ENCODE measurements at places on chromosomes 3 and 15. TPM values are rescaled to one million over a fixed set of nuclear protein-coding genes. Genes with fewer than 3 reads are reported as not detected.

DNA sequence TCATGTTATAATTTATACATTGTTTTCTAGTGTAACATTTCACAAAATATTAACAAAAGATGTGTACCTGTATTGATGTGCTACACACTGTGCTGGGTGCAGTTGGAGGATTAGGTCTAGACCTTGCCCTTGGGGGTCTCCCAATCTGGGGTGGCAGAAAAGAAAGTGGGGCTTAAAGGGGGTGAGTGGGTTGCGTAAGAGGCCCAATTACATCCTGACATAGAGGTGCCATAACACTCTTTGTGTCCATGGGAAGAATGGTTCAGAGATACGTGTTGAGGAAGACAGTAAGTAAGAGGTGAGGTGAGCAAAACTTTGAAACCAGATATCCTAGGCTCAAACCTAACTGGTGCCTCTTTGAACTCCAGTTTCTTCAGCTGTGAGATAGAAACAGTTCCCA, 31.0 kb downstream of the DLEC1 start:
- H3K27ac ChIP-seq, result no peak overlapping the region
- no peak for DNase-seq
- H3K4me3 ChIP-seq, result no peak overlapping the region
- no peaks in the 10 kb centered on the region for H3K27me3 ChIP-seq
- no peaks in the 10 kb centered on the region for H3K36me3 ChIP-seq
- no peaks in the 10 kb centered on the region for H3K4me1 ChIP-seq

Gene AADACL2
- 0.24 TPM for total RNA-seq

Gene CORO2B
- 3.8 TPM for total RNA-seq

GRCh38 chr15:77143616-77144015, 72.7 kb upstream of the TSPAN3 start:
- no peak overlapping the region for H3K4me3 ChIP-seq
- no peaks in the 10 kb centered on the region for H3K27me3 ChIP-seq
- DNase-seq, result no peak
- peaks cover 7% of the 10 kb centered on the region for H3K4me1 ChIP-seq
- no peaks in the 10 kb centered on the region for H3K36me3 ChIP-seq

Gene LRRC31
- not detected for total RNA-seq

GRCh38 chr15:93428807-93429351, 339.9 kb upstream of the RGMA start:
- H3K36me3 ChIP-seq, result no peaks in the 10 kb centered on the region
- H3K4me3 ChIP-seq, result no peak overlapping the region
- H3K4me1 ChIP-seq, result no peaks in the 10 kb centered on the region

GRCh38 chr3:126013751-126014156, 44.8 kb downstream of the ROPN1B start:
- no peak overlapping the region for H3K27ac ChIP-seq
- no peaks in the 10 kb centered on the region for H3K36me3 ChIP-seq
- DNase-seq, result no peak
- no peaks in the 10 kb centered on the region for H3K4me1 ChIP-seq
- H3K27me3 ChIP-seq, result no peaks in the 10 kb centered on the region

DNA sequence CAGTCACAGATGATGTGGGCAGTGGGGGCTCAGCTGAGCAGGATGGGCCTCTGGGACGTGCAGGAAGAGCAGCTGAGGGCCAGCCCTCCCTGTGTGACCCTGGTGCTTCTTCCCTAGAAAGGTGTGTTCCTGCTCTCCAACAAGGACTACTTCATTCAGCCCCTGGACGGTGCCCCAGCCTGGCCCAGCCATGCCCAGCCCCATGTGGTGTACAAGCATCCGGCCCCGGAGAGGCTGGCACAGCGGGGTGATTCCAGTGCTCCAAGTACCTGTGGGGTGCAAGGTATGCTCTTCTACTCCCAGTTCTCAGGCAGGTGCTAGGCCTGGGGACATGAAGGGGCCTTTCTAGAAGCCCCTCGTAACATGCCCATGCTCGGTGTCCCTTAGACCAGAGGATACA, 38.3 kb downstream of the SAXO2 start:
- H3K36me3 ChIP-seq, result no peaks in the 10 kb centered on the region
- H3K27me3 ChIP-seq, result no peaks in the 10 kb centered on the region
- no peak for DNase-seq
- H3K27ac ChIP-seq, result no peak overlapping the region
- H3K4me1 ChIP-seq, result no peaks in the 10 kb centered on the region

All from aorta (tissue), 5 donors.